Endodermal cell (in vitro differentiated cells): ENCODE measurements at places on chromosomes 5 and 9. TPM values are rescaled to one million over a fixed set of nuclear protein-coding genes. Genes with fewer than 3 reads are reported as not detected.

GRCh38 chr9:115204904-115205453 is 87.0 kb upstream of the TNC start:
- no peaks in the 10 kb centered on the region for H3K36me3 ChIP-seq
- DNase-seq = no peak
- H3K27ac ChIP-seq = no peak overlapping the region
- no peak overlapping the region for H3K4me3 ChIP-seq
- no peaks in the 10 kb centered on the region for H3K27me3 ChIP-seq
- peaks cover 17% of the 10 kb centered on the region for H3K4me1 ChIP-seq

DNA sequence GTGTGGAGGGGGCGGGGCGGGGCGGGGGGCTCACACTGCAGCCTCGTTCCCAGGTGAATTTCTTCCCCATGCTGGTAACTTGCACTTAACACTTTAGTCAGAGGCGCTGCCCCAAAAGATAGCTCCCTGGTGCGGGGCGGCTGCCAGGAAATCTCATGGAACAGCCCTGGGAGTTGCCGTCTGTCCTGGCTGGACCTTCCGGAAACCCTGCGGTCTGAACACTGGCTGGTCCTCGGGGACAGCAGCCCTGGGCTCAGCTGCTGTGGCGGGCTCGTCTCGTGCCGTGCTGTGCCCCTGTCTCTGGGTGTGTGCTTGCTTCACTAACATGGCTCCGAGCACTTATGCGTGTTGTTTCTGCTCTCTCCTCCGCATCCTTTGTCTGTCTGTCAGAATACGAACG is 25.8 kb downstream of the PTGES2 start:
- no peaks in the 10 kb centered on the region for H3K27me3 ChIP-seq
- peak overlapping the region; percentile 66 for H3K27ac ChIP-seq
- H3K4me3 ChIP-seq = no peak overlapping the region

- no peak for DNase-seq
- H3K27ac ChIP-seq = no peak overlapping the region
- no peaks in the 10 kb centered on the region for H3K27me3 ChIP-seq
These were observed 240.5 kb downstream of the CETN3 start for GRCh38 chr5:90169078-90169477.

GRCh38 chr5:53373451-53374158 is 106.8 kb upstream of the FST start:
- H3K27ac ChIP-seq = no peak overlapping the region
- no peaks in the 10 kb centered on the region for H3K36me3 ChIP-seq
- no peak overlapping the region for H3K4me3 ChIP-seq
- no peaks in the 10 kb centered on the region for H3K4me1 ChIP-seq
- no peaks in the 10 kb centered on the region for H3K27me3 ChIP-seq
- no peak for DNase-seq

ANKRD18B gene
- total RNA-seq = 7.7 to 9.7 TPM (median 9.4 TPM) in 3 replicates
